Kasumi-1 (cell line): ENCODE measurements at places on chromosomes 3 and 15.

- no peak for DNase-seq
Observed at GRCh38 chr3:122921791-122922651, 105.5 kb downstream of the SEMA5B start.

- DNase-seq = peak; percentile 21
Observed at GRCh38 chr3:193743702-193744047, 150.7 kb downstream of the OPA1 start.

GRCh38 chr15:60793656-60794055 lies 314.7 kb upstream of the ICE2 start:
- no peak for DNase-seq

DNA sequence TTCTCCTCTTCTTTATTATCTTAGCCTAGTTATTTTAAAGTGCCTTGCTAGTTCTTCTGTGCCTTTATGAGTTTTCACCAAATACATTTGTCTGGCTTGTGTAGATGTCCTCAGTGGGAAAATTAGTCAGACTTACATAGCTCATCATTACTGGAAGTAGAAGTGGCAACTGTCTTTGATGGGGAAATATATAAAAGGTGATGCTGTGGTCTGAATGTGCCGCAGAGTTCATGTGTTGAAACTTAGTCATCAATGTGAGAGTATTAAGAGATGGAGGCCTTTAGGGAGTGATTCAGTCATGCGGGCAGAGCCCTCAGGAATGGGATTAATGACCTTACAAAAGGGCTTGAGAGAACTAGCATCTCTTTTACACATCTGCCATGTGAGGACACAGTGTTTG lies 6.4 kb upstream of the ERICH6 start:
- no peak for DNase-seq

GRCh38 chr15:90320062-90320884 lies 31.8 kb upstream of the ZNF774 start:
- peak; percentile 85 for DNase-seq

GRCh38 chr3:146086211-146086610 lies 74.8 kb downstream of the PLOD2 start:
- DNase-seq = no peak

DNA sequence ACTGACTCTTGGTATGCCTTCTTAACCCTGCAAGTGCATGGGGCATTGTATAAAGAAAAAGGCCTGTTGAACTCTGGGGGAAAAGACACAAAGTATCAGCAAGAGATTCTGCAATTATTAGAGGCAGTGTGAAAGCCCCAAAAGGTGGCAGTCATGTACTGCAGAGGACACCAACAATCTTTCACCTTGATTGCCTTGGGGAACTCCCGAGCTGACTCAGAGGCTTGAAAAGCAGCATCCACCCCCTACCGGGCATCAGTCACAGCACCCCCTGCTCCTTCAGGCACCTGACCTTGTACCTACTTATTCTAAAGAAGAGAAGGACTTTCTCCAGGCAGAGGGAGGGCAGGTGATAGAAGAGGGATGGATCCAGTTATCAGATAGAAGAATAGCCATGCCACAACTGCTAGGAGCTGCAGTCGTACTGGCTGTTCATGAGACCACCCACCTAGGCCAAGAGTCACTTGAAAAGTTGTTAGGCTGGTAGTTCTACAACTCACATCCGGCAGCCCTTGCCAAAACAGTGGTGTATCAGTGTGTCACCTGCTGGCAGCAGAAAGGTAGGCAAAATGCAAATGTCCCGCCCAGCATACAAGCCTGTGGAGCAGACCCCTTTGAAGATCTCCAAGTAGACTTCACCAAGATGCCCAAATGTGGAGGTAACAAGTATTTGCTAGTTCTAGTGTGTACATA lies 241.6 kb upstream of the CNTN6 start:
- DNase-seq = no peak

DNA sequence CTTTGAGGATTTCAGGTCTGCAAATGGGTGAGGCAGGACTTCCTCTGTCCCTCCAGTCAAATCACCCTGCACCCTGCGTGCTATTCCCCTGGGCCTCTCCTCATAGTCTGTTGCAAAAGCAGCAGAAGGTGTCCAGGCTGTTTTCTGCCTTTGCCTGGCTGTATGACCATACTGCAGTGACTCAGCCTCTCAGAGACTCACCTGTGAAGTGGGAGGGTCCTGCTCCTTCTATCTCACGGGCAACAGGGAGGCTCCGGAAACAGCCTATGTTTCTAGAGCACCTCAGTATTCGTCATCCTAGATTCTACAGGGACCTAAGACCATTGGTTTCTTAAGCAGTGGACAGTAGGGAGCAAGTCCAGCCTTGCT lies 216.4 kb downstream of the TLE3 start:
- DNase-seq = no peak

DNA sequence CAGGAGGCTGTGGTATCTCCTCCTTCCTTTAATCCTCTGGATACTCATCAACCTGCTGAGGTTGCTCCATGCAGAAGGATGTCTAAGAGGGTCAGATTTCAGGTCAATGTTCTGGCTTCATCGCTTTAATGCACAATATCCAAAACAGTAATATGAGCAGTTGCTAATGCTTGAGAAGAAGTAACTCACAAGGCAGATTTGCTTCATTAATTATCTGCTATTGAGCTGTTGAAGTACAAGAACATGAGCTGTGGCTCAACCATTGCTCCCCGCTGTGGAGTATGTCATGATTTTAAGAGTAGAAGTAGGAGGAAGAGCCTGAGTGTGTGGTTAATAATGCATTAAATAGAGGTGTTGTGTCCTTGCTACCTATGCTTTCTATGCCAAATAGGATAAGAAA lies 1412.9 kb upstream of the ALCAM start:
- no peak for DNase-seq

DNA sequence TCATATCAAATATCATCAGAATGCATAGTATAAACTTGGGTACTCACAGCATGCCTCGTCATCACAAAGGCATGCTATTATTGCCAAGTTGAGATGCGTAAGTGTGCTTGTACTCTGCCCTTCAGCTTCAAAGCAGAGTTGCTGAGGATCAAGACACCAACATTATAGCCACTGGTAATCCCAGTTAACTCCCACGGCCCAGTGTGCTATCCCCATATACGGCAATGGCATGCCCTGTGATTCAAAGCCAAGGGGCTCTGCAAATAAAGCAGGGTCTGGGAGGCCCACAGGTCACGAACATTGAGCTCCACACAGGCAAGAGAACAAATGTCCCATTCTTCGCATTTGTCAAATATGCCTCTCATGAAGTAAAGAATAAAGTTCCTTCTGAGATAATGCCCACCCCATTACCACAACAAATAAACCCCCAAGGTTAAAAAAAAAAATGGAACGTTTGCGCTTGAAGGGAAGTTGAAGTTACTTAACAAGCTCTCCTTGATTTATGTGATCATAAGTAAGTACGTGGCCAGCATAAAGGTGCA lies 298.1 kb upstream of the NECTIN3 start:
- no peak for DNase-seq

DNA sequence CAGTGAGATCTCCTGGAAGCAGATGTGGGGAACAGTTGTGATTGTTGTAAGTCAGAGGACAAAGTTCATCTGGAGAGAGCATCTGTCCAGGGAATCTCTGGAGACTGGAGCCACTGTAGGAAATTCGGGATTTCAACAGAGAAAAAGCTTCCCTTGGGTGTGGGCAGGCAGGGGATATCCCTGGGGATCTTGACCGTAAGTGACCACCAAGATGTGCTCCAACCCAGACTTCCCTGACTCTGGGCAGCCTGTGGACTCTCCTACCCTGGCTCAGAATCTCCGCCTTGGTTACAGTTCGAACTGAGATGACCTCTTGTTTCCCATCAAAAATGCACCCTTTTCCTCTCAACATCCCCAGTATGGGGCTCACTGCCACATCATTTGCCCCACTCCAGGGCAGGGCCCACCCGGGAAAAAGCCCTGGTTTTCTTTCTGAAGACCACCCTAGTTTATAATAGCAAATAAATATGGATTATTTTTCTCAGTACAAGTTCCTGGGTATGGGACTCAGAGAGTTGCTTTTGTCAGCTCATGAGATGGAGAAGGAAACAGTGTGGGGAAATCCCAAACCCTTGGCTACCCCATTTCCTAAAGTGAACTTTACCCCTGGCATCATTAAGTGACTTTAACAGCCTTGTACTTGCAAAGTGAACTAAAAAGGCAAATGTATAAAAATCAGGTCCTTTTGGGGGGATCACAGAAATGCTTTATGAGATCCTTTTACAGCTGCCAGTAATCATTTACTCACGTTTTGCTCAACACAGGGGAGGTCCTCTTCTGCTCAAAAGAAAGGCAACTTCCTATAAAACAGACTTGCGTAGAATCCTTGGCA lies 89.9 kb downstream of the CCNL1 start:
- no peak for DNase-seq

- no peak for DNase-seq
Observed at GRCh38 chr15:45637141-45637540, 2.3 kb downstream of the SQOR start.

DNA sequence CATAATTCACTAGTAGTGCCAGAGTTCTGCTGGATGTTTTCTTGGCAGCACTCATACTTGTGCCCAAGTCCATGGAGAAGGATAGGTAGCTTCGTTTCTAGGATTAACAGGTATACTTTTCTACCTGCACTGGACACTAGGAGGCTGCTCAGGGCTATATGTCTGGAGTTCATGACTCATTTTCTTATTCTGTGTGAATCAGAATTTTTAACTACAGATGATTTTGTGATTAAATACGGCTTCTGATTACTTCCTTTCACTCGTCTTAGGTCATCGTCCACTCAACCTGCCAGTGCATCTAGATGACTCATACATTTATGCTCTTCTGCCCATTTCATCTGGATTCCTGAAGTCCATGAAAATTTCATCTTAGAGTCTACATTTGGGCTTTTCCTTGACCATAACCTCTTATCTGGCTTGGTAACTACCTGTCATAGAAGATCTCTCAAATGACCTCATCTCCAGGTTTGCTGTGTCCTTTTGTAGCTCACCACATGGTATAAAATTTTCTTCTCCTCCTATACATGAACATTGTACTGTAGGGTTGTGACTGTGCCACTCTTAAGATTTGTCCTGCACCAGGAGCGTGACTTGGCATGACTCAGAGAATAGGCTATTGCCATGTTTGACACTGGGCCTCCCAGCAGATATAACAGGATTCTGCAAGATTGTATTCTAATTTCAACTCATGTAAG lies 66.7 kb upstream of the GCSAM start:
- DNase-seq = no peak

- DNase-seq = no peak
Observed at GRCh38 chr15:39054128-39054732, 489.6 kb upstream of the RASGRP1 start.

- peak; percentile 50 for DNase-seq
Observed at GRCh38 chr15:58738046-58738707, 11.3 kb downstream of the ADAM10 start.

DNA sequence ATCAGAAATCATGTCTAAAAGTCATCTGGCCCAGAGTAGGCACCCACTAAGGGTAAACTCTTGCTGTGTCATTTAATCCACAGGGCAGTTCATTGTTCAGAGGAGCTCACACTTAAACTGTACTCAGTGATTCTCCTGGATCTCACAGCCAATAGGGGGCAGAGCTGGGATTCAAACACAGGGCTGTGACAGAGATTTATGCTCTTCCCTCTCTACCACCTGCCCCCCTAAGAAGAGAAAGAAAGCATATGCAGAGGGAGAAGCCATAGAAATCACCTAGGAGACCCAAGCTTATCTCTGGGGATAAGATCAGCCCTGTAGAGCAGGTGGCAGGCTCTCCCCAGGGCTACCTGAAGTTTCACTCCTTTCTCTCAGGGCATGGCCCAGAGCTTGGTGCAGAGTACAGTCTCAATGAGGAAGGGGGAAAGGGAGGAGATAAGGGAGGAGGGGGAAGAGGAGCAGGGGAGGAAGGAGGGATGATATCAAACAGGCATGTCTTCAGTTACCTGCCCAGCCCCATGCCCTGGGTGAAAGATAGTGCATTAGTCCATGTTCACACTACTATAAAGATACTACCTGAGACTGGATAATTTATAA lies 51.8 kb upstream of the ADPGK start:
- DNase-seq = no peak

- DNase-seq = no peak
Observed at GRCh38 chr3:82355228-82355627, 593.8 kb upstream of the GBE1 start.

- no peak for DNase-seq
Observed at GRCh38 chr3:89699771-89700170, 592.4 kb downstream of the EPHA3 start.

- DNase-seq = no peak
Observed at GRCh38 chr3:195147649-195148080, 123.3 kb downstream of the XXYLT1 start.

DNA sequence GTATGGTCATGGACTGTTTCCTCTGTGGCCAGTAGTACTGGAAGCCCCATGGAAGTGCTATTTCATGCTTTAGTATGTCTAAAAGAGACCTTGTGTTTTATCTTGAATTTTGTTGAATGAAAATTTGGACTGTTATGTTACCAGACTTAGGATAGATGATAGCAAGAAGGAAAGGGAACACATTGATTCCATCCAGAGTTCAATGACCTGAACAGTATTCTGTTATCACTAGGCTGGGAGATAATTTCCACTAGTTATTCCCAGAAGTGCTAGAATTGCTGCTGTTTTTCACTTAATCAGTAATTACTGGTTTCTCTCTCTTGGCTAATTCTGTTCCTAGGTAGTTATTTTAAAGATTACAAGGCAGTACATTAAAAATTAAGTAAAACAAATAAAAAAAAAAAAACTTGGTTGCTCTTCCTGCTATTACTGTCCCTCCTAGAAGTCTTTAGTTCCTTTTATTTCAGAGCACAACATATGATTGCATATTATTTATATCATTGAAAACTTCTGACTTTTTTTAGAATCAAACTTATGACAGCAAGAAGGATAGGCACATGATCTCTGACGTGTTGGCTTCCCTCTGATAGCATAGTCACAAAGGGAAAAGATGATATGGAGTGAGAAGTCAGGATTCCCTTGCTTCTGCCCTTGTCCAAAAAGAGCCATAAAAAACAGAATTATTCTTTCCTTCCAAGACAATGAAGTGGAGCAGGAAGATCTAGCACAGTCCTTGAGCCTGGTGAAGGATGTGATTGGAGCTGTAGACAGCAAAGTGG lies 72.2 kb downstream of the KLHL25 start:
- no peak for DNase-seq

- no peak for DNase-seq
Observed at GRCh38 chr15:63040509-63040908, 2.0 kb upstream of the TPM1 start.

- no peak for DNase-seq
Observed at GRCh38 chr3:58570851-58571250, 6.3 kb downstream of the FAM107A start.
